Adipocyte (in vitro differentiated cells): ENCODE measurements at places on chromosomes 6 and 20.
A peak's percentile ranks its signal among the peaks of the same experiment; 100 is the strongest.

GRCh38 chr6:111832833-111833418 is 40.3 kb downstream of the FYN start:
- DNase-seq = peak; percentile 48

GRCh38 chr6:61711849-61712248 is 574.2 kb downstream of the KHDRBS2 start:
- no peak for DNase-seq

- DNase-seq = no peak
Measured at GRCh38 chr6:52306972-52307870, 22.7 kb upstream of the MCM3 start.

- no peak for DNase-seq
Measured at GRCh38 chr20:60485012-60485760, 527.0 kb downstream of the CDH26 start.
